Cerebellum (tissue), 4 donors: ENCODE measurements at places on chromosomes 2 and 18. TPM values are rescaled to one million over a fixed set of nuclear protein-coding genes. Genes with fewer than 3 reads are reported as not detected.

DNA sequence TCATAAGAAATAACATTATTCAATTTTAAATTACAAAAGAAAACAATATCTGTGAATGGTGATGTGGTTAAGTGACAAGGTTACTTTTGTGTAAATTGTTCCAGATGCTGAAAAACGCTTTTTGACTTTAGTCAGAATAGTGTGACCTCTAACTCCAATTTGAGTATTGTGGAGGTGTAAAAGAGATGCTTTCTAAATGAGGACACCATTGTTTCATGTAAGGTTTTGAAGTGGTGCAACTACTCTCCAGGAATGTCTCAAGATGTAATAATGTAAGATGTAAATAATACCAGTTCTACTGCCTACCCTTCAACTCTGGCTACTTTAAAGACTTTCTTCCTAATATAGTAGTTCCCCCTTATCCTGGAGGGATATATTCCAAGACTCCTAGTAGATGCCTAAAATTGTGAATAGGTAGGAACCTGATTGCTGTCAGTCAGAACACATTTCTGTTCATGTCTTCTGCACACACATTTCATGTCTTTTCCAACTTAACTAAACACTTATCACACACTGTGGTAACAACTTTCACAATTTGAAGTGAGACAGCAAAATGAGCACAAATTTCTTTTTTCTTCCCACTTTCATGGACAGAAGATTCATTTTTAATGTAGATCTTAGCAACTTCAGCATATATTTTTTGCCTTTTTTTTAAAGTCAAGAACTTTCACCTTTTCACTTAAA lies 39.1 kb upstream of the PPP1R1C start:
- DNase-seq: no peak

DNA sequence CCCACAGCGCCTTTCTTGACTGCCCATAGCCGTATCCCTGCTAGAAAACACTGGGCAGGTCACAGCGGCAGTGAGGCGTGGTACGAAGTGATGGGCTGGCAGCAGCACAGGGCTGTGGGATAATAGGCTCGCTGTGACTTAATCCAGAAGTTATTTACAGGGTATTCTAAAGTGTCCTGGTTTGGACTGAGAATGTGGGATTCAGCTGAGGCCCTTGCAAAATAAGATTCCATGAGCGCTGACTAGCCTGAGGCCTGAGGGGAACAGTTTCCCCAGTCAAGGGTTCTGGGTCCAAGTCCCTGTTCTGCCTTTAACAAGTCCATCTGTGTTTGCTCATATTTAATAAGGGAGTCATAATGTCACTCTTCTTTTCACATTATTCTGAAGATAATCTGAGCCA lies 34.6 kb downstream of the SETBP1 start:
- DNase-seq: no peak

- no peak for DNase-seq
Measured at GRCh38 chr2:196268538-196269338, 97.4 kb upstream of the STK17B start.

DNA sequence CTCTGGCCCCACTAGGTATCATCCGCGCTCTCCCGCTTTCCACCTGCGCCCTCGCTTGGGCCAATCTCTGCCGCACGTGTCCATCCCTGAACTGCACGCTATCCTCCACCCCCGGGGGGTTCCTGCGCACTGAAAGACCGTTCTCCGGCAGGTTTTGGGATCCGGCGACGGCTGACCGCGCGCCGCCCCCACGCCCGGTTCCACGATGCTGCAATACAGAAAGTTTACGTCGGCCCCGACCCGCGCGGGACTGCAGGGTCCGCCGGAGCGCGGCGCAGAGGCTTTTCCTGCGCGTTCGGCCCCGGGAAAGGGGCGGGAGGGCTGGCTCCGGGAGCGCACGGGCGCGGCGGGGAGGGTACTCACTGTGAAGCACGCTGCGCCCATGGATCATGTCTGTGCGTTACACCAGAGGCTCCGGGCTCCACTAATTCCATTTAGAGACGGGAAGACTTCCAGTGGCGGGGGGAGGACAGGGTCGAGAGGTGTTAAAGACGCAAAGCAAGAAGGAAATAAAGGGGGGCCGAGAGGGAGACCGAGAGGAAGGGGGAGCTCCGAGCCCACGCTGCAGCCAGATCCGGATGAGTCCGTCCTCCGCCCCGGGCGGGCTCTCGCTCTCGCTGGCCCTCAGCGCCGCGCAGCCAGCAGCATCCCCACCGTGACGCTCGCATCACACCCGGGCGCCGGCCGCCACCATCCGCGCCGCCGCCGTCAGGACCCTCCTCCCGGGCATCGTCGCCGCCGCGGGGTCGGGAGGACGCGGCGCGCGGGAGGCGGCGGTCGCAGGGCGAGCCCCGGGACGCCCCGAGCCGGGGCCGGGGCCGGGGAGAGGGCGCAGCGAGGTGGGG lies 664 bp downstream of the NETO1 start:
- DNase-seq: no peak

- peak; percentile 23 for DNase-seq
Measured at GRCh38 chr2:2056531-2056930, 274.5 kb downstream of the MYT1L start.

- DNase-seq: no peak
Measured at GRCh38 chr2:101040761-101041160, 38.7 kb downstream of the RPL31 start.

GRCh38 chr2:136527560-136527959 lies 237.8 kb upstream of the THSD7B start:
- DNase-seq: no peak

DNA sequence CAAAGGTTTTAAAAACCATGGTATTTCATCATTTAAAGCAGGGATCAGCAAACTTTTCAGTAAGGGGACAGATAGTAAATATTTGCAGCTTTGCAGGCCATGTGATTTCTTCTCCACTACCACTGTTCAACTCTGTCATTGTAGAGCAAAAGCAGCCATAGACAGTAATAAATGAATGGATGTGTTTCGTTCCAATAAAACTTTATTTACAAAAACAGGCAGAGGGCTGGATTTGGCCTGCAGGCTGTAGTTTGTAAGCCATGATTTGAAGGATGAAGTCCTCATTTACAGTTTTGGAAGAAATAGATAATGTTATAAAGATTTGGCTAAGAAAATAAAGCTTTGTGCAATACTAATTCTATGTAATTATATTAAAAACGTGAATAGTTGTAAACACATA lies 1.8 kb downstream of the SERPINB12 start:
- DNase-seq: no peak

- peak; percentile 70 for DNase-seq
Measured at GRCh38 chr2:200787351-200788120, 24.2 kb upstream of the BZW1 start.

DNA sequence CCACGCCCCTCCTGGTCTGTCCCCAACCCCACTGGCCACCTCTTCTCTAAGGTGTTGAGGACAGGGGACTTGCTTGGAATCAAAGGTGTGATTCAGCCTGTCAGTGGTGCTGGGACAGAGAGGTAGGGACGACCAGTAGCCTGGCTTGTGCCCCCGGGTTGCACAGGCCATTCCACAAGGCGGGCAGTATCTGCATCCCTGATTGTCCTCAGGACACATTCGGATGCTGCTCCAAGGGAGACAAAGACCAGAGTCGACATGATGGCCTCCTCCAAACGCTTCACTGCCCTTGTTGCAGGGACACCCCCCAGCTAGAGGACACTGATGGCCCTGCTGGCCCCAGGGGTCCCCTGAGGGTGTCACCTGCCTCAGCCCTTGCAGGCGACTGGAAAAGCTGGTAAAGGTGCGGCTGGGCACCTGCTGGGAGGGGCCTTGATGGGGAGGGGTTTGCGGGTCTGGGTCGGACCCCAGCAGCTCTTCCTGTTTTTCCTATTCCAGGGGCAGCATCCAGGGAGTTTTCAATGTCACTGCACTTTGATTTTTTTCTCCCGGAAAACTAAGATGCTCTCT lies 98.0 kb downstream of the PTGR3 start:
- DNase-seq: no peak

DNA sequence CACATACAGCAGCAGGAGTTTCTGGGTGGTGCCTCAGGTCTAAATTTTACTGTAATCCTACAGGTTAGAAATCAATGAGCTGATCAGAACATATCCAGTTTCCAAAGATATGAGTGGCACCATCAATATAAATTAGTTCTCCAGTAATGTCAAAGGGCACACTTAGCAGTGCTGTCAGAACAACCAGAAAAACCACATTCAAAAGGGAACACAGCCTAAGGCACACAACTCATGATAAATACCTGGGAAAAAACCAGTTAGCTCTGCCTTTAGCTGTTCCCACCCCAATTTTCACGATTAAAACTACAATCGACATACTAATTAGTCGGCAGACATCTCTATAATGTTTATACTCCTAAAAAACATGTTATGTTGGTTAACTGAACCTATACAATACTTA lies 31.5 kb downstream of the ATP8B1 start:
- DNase-seq: no peak

DNA sequence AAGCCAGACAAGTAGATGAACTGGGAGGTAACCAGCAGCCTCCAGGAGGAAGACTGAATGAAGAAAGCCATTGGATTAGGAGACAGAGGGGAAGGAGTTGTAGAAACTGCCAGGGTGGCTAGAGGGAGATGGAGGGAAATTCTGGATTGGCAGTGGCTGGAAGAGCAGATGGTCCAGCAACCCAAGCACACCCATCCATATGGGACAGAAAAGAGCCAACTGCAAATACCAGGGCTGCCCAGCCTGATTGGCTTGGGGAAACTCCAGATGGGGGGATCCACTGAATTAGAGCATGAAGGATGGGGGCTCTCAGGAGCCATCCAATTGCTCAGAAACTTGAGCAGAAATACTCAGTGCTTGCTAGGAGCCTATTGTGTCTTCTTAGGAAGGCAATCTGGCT lies 173.5 kb upstream of the EPB41L3 start:
- peak; percentile 80 for DNase-seq

DNA sequence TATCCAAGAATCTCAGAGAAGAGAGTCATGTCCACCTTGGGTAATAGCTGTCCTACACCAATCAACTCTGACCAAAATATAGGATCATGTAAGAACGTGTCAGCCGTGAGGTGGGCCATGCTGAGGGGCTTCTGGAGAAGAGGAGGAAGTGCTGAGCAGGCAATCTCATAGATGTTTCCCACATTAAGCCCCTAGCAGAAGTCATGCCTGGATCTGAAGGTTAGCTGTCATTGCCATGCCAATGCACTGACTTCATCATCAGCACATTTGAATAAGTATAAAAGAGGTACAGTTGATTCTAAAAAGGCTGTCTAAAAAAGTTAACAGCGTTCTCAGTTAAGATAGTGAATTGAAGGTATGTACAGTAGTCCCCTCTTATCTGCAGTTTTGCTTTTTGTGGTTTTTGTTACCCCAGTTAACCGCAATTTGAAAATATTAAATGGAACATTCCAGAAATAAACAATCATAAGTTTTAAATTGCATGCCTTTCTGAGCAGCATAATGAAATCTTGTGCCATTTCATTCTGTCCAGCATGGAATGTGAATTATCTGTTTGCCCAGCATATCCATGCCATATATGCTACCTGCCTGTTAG lies 67.2 kb upstream of the TMEM17 start:
- no peak for DNase-seq

- no peak for DNase-seq
Measured at GRCh38 chr2:207561386-207562080, 31.8 kb downstream of the CREB1 start.

- no peak for DNase-seq
Measured at GRCh38 chr18:49006641-49007454, 56.1 kb upstream of the SMAD7 start.

- no peak for DNase-seq
Measured at GRCh38 chr2:217875138-217875537, 127.7 kb downstream of the TNS1 start.

DNA sequence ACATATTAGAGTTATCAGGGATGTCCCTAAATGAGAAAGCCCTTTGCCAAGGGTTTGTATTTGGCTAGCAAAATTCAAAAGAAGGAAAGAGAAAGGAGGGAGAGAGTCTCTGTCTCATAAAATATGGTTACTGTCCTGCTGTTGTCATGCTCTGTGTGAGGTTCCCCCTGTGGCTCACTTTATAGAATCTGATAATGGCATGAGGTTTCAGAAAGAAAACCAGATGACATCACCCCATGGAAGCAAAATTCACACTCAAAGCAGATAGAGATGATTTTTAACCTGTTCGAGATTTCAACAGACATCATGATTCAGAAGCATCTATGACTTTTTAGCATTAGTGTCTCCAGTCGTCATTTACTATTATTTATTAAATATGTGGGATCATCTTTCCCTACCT lies 165.0 kb upstream of the SESTD1 start:
- DNase-seq: no peak

DNA sequence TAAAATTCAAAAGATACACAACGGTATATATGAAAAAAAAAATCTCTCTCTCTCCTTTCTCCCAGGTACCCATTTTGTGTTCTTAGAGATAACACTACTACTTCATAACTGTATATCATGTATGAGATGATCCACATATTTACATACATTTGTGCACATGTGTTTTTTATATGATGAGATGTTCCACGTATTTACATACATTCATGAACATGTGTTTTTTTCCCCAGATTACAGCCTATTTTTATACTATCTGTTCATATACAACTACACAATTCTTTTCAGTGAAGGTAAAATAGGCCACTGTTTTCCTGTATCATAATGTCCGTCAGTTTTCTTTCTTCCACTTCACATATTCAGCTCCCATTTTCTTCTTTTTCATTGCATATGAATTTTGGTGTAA lies 808.9 kb downstream of the LRRTM4 start:
- DNase-seq: no peak

DNA sequence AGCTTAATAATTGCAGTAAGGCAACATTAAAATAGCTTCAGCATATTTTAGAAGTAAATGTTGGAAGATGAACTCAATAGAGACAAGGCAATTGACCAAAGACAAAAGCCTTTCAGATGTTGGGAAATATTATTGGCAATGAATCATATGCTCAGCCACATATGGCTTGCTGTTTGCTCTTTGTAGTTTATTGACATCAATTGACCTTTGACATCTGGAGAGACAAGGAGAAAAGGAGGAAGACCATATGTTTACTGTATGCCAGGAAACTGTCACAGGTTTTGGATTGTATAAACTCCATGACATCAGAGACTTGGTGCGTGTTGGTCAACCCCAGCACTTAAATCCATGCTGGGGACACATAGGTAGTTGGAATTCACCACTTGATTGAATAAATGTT lies 60.6 kb upstream of the SLC16A14 start:
- DNase-seq: no peak

GREB1 gene
- total RNA-seq: 34.0 TPM

DTYMK gene
- 13.6 TPM for total RNA-seq

NOSTRIN gene
- total RNA-seq: 8.7 TPM

EIF2AK3 gene
- 25.2 TPM for total RNA-seq

ACMSD gene
- total RNA-seq: not detected

NAT8 gene
- not detected for total RNA-seq

CRYGB gene
- total RNA-seq: not detected

KCNG2 gene
- 2.1 TPM for total RNA-seq

KCNJ3 gene
- 16.2 TPM for total RNA-seq

HTR2B gene
- total RNA-seq: 0.27 TPM
